ENCODE measurements at places on chromosomes 6 and 20. TPM values are rescaled to one million over a fixed set of nuclear protein-coding genes. Genes with fewer than 3 reads are reported as not detected.

DNA sequence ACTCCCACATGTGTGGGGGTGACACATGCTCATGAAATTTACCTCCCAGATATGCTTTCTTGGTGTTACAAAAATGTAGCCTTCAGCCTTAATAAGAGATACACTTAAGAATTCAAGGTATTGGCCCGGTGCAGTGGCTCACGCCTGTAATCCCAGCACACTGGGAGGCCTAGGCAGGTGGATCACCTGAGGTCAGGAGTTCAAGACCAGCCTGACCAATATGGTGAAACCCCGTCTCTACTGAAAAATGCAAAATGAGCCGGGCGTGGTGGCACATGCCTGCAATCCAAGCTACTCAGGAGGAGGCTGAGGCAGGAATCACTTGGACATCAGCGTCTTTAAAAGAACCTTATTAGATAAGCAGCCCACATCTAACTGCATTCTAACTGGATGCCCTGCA lies 614.3 kb upstream of the CDH4 start:
- no peak for DNase-seq

ANKEF1 gene
- polyA plus RNA-seq = 3.0 TPM

- DNase-seq = no peak
Observed at GRCh38 chr6:168109171-168109570, 30.2 kb upstream of the FRMD1 start.

TREM1 gene
- polyA plus RNA-seq = 0.12 TPM

TMEM74B gene
- not detected for polyA plus RNA-seq

DTNBP1 gene
- 24.6 TPM for polyA plus RNA-seq

GRCh38 chr6:157380458-157380778 lies 572 bp upstream of the ZDHHC14 start:
- no peak for DNase-seq

TENT5A gene
- 0.72 TPM for polyA plus RNA-seq

DNA sequence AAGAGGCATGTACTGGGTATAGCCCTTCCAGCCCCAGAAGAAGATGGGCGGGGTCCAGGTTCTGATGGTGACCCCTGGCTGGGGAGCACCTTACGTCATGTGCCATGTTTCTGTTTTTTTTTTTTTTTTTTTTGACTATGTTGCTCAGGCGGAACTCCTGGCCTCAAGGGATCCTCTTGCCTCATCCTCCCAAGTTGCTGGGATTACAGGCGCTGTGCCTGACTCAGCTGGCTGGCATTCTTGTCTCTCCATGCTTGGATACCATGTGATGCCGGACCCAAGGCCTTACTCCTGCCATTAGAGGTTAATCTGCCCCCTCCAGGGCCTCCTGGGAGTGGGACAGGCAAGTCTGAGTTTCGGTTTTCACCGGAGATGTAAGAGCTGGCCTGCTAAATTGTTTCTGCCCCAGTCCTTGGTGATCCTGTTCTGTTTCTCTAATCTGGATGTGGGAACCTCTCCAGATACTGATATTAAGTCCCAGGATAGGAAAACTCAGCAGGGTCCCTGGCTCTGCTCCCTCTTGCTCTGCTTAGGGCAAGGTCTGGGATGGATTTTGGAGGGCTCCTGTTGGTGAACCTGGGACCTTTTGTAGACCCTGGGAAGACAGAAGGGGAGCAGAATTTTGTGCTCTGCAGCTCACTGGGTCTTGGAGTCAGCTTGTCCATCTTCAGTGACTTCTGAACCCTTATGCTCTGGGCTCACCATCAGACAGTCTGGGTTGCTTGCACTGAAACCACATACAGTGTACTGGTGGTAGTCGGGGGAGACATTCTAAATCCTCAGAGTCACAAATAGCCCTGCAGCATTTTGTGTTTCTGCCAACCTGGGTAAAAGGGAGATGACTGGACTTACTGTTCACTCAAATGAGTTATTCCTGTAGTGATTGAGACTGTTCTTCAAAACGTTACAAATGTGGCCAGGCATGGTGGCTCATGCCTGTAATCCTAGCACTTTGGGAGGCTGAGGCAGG lies 45.1 kb downstream of the PTK7 start:
- no peak for DNase-seq

GRCh38 chr6:148195511-148195910 lies 147.1 kb upstream of the SASH1 start:
- DNase-seq = no peak

- DNase-seq = no peak
Observed at GRCh38 chr6:45832063-45832462, 183.6 kb downstream of the CLIC5 start.

DNA sequence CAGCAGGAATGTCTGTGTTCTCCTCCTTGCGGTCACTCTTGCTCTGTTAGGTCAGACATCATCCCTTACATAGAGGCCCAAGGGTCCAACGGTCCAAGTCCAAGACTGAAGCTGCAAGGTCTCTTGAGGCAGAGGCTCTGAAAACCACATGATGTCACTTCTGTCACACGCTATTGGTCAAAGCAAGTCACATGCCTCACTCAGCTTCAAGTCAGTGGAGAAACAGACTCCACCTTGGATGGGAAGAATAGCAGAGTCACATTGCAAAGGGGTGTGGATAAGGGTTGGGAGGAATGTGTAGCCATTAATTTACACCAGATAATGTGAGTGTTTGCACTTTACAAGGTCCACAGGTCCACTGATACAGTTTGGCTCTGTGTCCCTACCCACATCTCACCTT lies 17.5 kb downstream of the SLC52A3 start:
- DNase-seq = no peak

DNA sequence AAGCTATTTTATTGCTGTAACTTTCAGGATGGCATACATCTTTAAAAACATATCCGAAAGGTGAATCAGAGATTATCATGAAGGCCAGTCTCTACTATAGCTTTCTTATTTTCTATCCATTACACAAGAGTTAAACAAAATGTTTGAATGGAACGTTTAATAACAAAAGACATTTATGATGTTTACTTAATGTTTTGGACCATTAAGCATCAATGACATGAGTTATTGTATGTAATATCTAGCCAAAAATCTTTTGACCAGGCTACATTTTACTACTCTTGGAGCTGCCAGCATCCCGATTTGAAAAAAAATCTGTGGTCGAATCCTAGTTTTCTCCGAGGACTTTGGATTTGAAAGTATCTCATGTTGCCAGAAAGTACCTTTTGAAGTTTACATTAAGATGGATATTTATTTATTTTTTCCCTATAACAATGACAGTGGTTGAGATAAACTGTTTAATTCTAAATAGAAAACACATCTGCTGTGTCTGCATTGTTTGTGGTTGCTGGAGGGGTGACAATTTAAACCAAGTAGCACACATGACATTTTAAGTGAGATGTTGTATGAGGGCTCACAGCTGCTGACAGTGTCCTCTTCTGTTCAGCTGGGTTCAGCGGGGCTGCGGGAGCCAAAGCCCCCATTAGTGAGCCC lies 293.7 kb upstream of the TCF21 start:
- no peak for DNase-seq

RNF8 gene
- polyA plus RNA-seq = 26.0 TPM

C20orf204 gene
- 20.0 TPM for polyA plus RNA-seq

DNA sequence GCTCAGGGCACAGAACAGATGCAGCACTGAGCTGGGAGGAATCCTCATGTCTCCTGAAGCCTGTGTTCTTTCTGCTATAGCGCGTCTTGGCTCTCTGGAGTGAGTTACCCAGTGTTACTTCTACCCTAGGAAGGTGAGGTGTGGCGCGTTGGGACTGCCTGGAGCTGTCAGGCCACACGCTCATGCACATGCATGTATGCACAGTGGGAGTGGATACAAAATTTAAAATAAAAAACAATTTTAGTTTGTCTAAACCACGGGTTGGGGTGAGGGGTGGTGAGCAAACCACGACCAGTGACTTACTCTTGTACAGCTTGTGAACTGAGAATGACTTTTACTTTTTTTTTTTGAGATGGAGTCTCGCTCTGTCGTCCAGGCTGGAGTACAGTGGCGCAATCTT lies 298.6 kb upstream of the SUPT3H start:
- no peak for DNase-seq

NCOA7 gene
- polyA plus RNA-seq = 35.4 TPM

DNA sequence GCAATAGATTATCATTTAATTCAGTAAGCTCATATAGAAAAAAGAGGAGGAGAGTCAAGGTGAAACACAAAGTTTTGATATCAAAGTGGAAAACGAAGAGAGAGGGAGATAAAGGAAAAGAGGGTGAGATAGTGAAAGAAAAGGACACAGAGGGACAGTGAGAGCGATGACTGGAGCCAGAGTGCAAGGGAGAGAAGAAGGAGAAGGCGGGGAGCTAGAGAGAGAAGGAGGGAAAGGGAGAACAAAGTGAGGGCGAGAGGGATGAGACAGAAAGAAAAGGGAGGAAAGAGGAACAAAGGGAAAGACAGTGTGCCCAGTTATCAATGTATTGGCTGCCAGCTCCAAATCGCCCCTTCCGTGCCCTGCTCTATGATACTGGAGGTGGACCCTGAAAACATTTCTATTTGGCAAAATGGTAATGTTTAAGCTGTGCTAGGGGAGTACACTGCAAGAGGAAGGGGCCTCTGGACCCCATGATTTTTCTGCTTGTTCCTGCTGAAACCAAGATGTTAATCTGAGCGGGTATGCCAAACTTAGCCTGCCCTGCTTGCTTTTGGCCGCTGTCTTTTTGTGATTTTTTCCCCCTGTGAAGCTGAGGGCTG lies 27.8 kb downstream of the GPX5 start:
- no peak for DNase-seq

- no peak for DNase-seq
Observed at GRCh38 chr20:63100926-63101699, 94.3 kb upstream of the BHLHE23 start.

DNA sequence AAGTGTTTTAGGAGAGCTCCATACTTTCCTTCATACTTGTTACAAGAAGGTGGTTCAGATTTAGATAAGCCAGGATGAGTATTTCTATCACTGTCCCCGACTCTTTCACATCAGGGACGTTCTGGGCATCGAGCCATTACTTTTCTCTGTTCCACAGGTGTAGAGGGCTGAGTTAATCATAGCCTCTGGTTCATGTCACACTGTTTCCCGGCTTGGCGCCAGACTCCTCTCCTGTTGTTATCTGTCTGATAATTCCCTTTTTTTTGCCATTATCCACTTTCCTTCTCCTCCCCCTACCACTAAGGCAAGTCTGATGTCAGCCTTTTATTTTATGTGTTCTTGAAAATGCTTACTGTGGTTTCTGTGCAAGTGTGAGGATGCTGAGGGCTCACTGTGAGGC lies 593.4 kb downstream of the UTRN start:
- no peak for DNase-seq

- no peak for DNase-seq
Observed at GRCh38 chr6:161199850-161200249, 74.0 kb downstream of the AGPAT4 start.

- no peak for DNase-seq
Observed at GRCh38 chr6:4059115-4059777, 19.7 kb downstream of the FAM217A start.

- DNase-seq = no peak
Observed at GRCh38 chr20:50670126-50670862, 21.0 kb downstream of the RIPOR3 start.

GNMT gene
- polyA plus RNA-seq = 0.36 TPM

- DNase-seq = no peak
Observed at GRCh38 chr20:1242530-1242929, 16.7 kb downstream of the RAD21L1 start.

DNA sequence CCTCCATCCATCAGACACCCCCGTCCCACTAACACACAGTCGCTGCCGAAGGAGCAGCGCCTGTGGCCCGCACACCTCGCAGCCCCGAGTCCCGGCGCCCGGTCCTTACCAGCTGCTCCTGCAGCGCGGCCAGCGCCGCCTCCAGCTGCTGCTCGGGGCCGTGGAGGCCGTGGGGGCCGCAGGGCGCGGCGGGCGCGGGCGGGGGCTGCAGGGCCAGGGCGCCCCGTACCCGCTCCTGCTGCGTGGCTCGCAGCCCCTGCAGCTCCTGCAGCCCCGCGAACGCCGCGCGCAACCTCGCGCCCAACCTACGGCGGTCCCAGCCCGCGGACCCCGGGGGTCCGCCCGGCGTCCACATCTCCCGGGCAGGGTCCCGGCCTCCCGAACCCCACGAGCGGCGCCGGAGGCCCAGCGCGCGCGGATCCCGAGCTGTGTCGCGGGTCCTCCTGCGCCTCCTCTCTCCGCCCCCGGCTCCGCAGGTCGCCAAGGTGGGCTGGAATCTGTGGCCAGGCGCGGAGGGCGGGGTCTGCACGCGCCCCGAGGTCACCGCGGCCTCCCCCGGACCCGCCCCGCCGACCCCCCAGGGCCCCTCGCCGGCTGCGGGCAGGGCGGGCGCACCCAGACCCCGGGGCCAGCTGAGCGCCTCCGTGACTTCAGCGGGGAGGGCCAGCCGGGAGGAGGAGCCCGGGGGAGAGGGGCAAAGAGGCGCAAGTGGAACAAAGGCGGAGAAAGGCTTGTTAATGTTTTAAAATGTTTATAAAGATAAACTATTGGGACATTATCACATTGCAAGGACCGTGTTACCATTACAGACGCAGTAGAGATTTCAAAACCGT lies at the start of gene DACT2:
TSS of gene DACT2 (minus strand) at position 499 of the 833 bp plus-strand sequence. CDS start at position 355, 144 bp downstream.
- no peak for DNase-seq

GRCh38 chr20:63273059-63273579 lies 506 bp downstream of the ARFGAP1 start:
- DNase-seq = no peak

GRCh38 chr6:19059102-19059501 lies 672.0 kb downstream of the RNF144B start:
- DNase-seq = no peak

DNA sequence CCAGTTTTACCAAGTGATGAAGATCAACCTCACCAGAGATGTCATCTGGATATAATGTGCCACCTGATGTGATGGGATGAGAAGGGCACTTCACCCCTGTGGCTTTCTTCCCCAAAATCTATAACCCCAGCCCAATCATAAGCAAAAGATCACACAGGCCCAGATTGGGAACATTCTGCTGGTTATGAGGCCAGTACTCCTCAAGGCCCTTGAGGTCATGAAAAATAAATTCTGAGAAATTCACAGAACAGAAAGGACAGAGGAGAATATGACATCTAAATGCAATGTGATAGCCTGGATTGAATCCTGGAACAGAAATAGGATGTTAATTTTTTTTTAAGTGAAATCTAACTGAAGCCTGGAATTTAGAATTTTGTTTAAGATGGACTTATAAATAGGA lies 243.5 kb downstream of the CBLN4 start:
- DNase-seq = no peak

DNA sequence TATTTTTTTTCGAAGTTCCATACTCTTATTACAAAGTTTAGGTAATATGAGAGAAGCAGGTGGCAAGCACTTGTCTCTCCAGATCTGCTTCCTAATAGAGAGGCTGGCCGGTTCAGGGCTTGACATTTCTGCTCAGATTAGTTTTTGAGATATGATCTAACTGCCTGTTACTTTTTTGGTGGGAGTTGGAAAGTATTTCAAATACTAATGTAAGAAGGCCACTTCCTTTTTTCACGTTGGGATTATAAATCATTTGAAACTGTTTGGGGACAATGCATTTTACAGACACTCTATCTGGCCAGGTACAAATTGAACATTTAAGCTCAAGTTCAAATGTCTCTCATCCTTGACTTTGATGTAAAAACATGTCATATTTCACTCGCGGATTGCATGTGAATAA lies 222.1 kb upstream of the SULF2 start:
- no peak for DNase-seq
